ENCODE measurements at places on chromosomes 5 and 9. TPM values are rescaled to one million over a fixed set of nuclear protein-coding genes. Genes with fewer than 3 reads are reported as not detected.

The CXCL14 gene
- total RNA-seq, result not detected

DNA sequence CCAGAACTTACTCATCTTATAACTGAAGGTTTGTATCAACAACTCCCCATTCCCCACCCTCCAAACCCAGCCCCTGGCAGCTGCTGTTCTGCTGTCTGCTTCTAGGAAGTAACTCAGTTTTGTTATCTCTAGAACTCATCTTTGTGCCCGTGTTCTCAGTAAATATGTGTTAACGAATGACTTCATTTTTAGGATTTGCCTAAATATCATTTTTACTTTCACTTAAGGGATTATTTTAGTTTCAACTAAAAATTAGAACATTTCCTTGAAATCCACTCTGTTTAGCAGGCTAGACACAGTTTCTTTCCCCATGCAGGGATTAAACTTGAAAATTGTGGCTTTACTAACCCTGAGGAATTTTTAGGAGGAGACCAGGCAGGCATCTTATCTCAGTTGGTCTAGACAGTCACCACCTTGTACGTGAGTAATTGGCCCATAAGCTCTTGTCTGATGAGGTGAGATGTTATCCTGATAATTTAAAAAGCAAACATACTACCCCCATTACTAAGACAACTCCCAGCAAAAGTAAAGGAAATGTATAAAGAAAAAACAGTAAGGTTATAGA lies 68.2 kb upstream of the TNFAIP8 start:
- peak; percentile 68 for DNase-seq

- DNase-seq, result no peak
Measured at GRCh38 chr9:125931211-125931610, 184.0 kb downstream of the PBX3 start.

DNA sequence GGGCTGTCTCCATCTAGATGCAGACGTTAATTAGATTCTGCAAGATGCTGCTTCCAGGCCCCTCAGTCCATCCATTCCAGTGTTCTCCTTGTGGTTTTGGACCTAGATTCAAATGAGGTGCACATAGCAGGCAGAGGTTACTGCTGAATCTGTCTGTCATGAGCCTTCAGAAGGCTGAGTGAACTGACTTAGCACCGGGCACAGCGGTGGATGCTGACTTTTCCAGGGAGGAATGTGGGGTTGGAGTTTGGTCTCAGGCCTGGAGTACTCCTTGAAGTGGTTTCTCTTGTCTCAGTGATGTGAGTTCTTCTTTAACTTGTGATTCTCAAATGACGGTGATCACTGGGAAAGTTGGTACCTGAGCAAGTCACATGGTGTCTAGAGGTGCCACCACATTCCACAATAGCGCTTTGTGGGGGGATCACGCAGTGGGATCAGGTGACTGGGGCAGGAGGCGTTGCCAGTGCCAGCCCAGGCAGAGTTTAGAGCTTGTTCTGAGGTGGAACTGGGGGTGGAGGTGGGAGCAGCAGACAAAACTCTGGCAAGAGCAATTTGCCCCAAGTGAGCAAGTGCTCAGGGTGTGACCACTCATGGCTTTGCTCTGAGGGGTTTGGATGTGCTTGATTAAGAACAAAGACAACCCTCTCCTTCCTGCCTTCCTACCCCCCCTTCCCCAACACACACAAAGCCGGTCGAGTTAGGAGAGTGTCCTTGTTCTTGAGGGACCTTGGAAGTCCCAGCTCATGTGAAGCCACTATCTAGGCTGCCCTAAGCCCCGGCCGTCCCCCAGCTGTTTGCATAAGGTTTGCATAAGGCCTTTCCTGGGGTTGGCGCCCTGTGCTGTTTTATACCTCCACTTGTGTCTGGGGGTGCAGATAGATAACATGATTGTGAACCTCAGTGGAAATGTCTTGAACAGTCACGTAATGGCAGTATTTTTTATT lies 25.1 kb downstream of the JADE2 start:
- DNase-seq, result no peak

The COL15A1 gene
- total RNA-seq, result 0.14 TPM

GRCh38 chr5:36939969-36940858 lies 63.6 kb downstream of the NIPBL start:
- DNase-seq, result no peak

GRCh38 chr9:70020991-70021571 lies 22.6 kb upstream of the MAMDC2 start:
- no peak for DNase-seq

DNA sequence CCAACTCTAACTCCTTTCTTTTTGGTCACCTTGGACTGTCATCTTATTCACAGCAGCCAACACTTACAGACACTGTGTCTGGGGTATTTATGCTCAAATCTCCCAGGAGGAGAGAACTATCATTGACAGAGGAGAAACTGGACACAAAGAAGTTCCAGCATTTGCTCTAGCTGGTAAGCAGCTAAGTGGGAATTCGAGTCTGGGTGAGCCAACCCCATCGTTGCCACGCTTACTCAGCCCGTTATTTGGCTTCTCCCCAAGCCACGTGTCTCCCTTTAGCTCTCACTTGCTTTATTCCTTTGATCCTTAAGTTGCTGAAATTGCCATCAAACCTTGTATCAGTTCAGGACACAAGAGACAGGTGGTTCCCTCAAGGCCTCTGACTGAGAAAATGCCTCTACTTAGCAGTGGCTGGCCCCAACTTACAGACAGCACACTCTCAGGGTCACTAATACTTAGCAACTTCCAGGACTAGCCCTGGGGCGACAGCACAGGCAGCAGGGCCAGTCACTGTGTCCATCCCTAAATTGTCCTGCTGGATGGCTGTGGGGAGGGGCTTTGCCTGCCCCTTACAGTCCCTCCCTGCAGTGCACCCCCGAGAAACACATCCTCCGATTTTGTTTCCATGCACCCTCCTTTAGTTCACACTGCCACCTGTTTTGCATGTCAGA lies 1.4 kb downstream of the SLC36A2 start:
- no peak for DNase-seq

The OBP2B gene
- total RNA-seq, result not detected

DNA sequence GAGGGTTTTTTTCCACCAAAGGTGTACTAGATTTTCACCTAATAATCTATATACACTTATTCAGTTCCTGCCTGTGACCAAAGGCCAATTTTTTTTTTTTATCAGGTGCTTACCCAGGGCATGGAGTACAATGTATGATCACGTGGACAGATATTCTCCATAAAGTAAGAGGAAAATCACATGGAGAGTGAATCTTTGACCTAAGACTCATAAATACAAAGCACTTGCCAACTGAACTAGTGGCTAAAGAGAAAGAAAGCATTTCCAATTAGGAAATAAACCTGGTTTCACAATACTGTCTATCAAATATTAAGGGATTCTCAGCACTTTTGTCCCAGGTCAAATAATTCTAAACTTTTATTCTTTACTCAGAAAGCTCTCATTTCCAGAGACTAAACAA lies 33.0 kb upstream of the CEP120 start:
- DNase-seq, result no peak

DNA sequence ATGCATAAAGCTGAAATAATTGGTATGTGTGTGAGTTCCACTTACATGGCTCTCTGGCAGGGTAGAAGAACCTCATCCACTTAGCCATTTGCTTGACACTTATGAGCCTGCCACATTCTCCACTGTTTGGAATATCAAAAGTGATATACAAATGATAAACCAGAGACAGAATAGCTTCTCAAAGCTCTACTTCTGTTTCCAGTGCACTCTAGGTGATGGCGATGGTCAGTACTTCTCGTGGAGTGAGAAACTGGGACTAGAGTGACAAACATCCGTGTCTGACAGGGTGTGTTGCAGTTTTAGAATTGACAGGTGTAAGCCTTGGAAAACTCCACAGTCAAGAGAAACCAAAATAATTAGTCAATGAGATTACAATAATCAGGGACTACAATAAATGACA lies 935.8 kb upstream of the TYRP1 start:
- DNase-seq, result no peak

- DNase-seq, result peak; percentile 56
Measured at GRCh38 chr5:97094579-97095317, 47.7 kb downstream of the LIX1 start.

The TAF1L gene
- total RNA-seq, result 0.05 TPM

DNA sequence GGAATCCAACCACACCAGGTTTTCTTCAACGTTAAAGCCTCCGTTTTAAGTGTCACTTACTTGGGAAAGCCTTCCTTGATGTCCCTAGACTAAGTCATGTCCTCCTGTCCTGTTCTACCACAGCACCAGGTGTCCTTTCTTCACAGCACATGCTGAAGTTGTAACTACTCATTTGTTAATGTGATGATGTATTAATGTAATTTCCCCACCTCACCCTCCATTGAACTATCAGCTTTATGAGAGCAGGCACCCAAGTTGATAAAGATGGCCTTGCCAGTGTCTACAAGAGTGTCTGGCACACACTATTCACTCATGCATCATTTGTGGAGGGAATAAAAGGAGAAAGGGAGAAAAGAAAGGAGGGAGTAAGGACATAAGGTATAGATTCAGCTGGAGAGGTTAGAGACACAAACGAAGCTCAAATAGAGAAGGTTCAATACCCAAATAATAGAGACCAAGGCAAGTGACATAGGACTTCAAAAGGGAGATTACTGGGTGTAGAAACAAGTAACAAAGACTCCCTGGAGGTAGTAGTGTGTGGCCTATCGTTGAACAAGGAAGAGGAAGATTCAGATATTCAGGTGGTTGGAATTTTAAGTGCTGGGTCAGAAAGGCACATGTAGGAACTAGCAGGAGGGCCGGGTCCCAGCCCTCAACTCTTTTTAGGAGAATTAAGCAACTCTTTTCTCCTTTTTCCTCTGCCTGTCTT lies 6.6 kb downstream of the ITK start:
- no peak for DNase-seq

DNA sequence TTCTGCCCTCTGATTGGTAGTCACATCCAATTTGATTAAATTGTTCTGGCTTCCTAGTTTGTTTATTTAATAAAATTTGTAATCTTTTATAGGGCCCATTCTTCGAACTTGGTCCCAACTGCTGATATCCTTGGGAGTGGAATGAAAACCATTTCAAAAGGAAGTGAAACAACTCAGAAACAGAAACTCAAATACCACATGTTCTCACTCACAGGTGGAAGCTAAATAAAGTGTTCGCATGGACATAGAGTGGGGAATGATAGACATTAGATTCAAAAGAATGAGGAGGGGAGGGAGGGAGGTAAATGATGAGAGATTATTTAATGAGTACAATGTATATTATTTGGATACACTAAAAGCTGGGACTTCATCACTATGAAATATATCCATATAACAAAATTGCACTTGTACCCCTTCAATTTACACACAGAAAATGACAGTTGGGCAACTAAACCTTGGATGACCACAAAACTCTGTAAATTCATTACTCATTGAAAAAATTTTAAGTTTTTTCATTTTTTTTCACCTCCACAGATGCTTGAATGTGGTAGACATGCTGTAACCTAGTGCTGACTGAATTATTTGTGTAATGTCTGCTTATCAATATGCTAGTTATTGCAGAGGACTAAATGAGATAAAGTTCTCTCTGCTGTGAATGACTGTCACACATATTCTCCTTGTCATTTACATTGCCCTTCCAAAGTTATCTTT lies 16.0 kb downstream of the ATP10B start:
- DNase-seq, result no peak

DNA sequence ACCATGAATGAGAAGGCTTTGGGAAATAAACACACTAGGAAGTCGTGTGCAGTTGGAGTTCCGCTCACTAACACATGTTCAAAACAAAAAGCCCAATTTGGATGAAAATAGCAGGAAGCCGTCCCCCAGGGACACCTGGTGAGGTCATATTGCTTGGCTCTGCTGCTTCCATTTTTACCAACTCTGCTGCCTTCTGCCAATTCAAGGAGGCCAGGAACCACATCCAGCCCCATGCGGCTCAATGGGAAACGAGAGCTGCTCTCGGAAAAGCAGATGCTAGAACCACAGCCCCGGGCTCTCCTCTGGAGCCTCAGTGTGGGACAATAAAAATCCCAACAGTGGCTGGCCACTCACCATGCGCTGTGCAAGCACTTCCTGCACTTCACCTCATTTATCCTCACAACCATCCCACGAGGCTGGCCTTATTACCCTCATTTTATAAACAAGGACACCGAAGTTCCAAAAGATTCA lies 13.4 kb downstream of the ADAM19 start:
- no peak for DNase-seq

The NPR3 gene
- total RNA-seq, result not detected

- DNase-seq, result no peak
Measured at GRCh38 chr9:16210440-16210839, 657.6 kb downstream of the CCDC171 start.

DNA sequence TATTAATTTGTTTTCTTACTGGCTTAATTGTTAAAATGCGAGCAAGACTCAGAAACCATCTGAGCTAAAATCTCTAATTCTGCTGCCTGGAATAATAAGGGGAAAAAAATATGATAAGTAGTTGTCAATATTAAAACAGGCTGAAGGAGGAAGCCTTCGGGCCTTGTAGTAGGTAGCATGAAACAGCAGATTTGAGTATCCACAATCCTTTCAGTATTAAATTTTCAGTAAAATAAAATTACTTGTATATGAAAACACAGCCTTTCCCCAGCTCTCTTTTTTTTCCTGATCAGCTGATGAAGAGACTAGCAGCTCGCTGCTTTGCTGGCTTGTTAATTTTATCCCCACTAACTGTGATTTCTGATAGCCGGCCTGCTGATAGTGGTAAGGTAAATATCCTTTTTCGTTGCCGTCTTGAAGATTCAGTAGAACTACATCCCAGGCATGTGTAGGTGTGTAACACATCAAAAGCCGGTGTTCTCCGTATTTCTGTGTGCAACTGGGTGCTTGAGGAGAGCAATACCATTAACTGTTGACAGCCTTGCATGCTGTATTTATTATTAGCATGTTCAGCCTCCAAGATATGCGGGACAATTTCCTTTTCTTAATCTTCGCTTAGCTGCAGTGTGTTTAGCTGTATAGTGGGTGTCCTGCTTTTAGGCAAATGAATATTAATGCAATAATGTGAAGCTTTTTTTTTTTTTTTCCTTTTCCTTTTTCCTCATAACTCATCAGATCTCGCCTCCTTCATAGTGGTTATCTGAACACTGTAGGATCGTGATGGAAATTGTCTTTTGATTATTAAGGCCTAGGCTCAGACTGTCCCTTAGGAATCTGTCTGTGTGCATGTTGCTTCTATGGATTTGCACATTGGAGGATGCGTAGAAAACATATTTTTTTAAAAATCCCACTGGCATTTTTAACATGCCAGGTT lies 144.6 kb downstream of the SMARCA2 start:
- DNase-seq, result no peak

The ADAMTSL2 gene
- 0.07 TPM for total RNA-seq

DNA sequence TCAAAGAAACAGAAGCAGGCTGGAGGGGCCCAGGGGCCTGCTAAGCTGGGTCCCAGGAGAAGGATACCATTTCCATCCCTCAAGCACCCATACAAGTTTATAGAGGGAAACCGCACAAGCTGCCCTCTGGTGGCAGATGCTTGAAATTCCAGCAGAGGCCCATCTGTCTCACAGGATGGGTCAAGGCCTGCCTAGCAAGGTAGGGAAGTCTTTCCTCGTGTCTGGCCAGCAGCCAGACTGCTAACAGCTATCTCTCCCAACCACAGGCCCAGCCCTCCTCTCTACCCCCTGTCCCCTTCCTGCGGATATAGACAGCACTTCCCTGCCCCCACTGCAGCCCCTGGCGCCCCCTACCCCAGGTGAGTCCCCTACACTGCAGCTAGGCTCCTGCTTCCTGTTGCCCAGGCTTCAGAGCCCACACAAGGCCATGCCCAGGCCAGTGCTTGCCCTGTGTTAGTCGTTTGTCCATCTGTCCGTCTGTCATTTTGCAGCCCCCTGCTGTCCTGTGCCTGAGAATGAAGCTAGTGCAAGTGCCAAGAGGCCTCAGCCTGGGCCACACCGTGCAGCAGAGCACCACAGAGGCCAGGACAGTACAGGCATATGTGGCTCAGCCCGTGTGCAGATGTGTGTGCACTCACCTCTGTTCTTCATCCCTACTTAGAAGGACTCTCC lies 26.2 kb downstream of the TCF7 start:
- DNase-seq, result peak; percentile 81

All from activated CD4-positive, alpha-beta memory T cell treated with anti-CD3 and anti-CD28 coated beads for 36 hours (primary cell).